ENCODE measurements at places on chromosomes 7 and 10.

GRCh38 chr7:4009211-4010060, 672.7 kb upstream of the FOXK1 start:
- DNase-seq, result no peak

- no peak for DNase-seq
These were observed 107.4 kb downstream of the GSAP start for GRCh38 chr7:77308792-77309191.

DNA sequence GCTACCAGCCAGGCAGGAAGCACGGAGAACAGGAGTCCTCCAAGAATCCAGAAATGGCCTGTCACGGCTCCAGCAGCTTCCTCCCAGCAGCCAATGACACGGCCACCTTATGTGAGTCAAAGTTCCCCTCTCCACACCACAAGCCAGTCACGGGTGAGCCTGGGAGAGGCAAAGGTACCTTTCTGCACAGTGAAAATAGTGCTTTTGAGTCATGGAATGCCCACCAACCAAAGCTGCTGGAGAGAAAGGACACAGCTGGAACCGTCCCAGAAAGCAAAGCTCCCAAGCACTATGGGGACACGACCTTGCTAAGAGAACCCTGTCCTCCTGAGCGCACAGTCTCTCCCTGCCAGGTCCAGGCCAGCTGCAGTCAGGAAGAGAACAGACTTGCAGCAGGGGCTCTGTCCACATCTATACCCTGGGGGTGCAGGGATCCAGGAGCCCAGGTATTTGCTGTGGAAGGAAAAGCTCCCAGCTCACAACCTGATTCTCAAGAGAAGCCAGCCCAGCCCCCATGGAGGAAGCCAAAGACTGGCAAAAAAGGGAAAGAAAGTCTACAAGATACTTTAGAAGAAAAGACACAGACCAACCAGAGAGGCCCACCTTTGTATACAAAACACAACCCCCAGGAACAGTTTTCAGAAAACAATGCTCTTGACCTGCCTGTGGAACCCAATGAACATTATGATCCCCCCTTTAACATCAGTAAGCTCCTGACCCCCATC, 24.4 kb downstream of the C10orf71 start:
- DNase-seq, result no peak

DNA sequence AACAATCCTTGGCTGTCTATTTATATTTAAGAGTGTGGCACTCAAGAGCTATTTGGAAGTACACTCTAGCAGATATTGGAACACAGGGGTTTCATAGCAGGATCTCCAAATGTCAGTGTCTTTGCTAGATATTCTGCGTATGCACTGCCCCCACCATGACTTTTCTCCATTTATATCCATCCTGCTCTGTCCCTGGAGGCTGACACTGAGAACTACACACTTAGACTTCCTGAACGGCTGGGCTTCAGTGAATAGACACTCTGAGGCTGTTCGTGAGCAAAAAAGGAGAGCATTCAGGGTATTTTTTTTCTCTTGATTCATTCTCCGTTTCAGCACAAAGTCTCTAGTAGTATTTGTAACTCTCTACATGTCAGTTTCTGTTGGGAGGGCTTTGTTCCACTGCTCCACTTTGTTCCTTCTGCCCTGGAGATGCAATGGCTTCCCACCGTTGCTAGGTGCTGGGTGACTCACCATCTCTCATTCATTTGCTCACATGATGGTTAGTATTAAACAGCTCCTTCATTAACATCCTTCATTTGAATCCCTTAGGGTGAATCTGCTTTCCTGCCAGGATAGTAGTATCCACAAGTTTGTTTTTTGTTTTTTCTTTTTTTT, 155.9 kb upstream of the SLC13A1 start:
- no peak for DNase-seq

DNA sequence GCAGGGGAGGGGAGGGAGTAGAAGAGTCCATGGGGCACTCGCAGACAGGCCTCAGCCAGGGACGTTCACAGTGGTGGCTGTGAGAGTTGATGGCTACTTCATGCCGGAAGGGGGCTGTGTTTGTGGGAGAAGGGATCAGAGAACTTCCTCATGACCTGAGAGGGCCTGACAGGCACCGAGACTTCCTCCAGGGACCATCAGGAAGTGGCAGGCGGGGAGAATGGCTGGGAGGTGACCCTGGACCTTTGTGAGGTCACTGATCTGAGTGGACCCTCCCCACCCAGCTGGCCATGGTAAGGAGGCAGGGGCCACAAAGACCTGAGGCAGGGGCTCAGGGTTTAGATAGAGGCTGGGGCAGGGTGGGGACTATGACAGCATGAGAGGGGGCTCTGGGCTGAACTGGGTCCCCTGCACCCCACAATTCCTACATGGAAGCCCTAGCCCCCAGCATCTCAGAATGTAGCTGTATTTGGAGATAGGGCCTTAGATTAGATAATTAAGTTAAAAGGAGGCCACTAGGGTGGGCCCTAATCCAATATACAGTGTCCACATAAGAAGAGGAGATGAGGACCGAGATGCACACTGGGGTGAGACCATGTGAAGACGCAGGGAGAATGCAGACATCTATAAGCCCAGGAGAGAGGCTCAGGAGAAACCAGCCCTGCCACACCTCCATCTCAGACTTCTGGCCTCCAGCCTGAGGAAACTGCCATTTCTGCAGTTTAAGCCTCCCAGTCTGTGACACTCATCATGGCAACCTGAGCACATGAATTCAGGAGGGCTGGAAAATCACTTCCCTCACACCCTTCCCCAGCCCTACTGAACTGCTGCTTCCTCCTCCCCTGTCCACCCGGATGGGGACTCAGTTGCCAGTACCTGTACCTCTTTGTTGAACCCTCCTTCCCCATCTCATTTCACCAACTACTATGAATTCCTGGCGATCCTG, 273.9 kb upstream of the ZNF32 start:
- no peak for DNase-seq

- DNase-seq, result no peak
These were observed 85.4 kb downstream of the CCNY start for GRCh38 chr10:35421553-35422178.

- no peak for DNase-seq
These were observed 350.9 kb downstream of the RNLS start for GRCh38 chr10:88232029-88232895.

DNA sequence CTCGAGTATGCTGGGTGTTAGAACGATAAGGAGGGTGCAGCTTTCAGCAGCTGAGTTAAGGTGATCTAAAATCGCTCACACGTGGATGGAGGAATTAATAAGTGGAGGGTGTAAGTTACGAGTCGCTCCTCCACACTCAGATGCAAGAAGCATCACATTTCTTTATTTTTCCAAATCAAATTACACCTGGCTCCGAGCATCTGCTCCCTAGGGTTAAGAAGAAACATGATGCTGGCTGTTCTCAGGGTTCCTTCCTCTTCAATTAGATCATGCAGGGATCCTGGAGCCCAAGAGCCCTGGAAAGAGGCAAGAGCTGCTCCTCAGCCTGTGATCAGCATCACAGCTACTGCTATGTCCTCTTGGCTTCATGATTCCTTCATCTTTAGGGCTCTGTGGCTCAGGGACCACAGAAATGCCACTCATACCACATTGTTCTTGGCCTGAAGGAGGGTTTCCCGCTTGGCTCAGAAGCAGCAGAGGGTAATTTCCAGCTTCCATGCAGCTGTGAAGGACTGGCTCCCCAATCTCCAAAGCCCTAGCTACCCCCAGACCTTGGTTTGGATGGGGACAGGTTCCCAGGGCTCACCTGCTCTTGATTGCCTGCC, 235.9 kb upstream of the ZNF32 start:
- DNase-seq, result no peak

GRCh38 chr10:60175441-60175971, 214.2 kb downstream of the ANK3 start:
- DNase-seq, result no peak

DNA sequence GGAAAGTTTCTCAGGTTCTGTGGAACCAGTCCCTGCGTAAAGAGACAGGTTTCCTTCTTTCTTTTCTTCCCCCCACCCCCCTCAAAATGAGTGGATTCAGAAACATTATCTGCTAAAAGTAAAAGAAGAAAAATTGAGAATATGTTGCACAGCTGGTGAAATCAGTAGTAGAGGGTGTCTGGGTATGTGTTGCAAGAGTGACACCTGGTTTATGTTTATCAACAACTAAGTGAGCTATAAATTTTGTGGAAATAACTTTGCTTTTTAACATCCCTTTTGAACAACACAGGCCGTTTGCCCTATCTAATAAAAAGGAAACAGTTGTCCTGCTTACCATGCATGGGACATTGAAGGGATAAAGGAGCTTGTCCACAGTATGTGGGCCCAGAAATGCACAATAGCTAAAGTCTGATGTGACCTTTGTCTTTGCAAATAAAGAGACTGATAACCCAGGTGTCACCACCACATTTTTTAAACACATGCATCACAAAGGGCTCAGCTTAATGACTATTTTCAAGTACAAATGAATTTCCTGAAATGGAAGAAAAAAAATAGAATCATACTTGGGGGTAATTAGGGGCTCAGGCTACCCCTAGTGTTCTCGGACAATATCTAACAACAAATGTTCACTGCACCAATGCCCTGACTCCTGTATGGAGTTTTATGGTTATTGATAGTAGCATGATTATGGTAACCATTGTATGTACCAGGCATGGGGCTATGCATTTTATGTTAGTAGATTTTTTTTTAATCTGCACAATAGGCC, 221.7 kb upstream of the TCF7L2 start:
- no peak for DNase-seq

GRCh38 chr10:114925587-114926586, 12.1 kb upstream of the TRUB1 start:
- DNase-seq, result no peak

DNA sequence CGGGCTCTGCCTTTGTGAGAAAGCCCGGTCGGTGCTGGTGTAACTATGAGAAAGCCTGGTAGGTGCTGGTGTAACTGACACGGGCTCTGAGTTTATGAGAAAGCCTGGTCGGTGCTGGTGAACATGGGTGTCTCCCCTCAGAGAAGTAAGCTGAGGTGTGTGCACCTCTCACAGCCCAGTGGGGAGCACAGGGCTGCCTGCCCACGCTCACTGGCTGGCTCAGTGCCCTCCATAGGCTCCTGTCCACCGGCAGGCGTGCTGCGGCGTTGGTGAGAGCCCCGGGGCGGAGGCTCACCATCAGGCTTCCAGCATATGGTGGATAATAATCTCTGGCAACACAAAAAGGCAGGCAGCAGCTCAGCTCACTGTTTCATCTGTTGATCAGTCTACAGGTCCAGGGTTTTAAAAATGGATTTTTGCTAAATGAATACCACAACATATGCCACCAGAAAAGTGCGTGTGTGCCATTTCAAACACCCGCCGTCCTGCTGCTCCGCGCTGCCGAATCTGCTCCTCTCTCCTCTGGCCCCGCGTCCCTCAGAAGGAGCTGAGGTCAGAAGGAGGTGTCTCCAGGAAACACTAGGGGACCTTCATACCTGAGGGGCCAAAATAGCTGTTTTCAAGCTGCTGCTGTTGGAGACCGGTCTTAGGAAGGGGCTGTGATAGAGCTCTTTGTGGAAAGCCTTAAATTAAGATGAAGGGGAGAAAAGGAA, 365.7 kb downstream of the DNAJB6 start:
- DNase-seq, result peak; percentile 23

GRCh38 chr10:100825325-100825875, 80.0 kb downstream of the PAX2 start:
- DNase-seq, result no peak

DNA sequence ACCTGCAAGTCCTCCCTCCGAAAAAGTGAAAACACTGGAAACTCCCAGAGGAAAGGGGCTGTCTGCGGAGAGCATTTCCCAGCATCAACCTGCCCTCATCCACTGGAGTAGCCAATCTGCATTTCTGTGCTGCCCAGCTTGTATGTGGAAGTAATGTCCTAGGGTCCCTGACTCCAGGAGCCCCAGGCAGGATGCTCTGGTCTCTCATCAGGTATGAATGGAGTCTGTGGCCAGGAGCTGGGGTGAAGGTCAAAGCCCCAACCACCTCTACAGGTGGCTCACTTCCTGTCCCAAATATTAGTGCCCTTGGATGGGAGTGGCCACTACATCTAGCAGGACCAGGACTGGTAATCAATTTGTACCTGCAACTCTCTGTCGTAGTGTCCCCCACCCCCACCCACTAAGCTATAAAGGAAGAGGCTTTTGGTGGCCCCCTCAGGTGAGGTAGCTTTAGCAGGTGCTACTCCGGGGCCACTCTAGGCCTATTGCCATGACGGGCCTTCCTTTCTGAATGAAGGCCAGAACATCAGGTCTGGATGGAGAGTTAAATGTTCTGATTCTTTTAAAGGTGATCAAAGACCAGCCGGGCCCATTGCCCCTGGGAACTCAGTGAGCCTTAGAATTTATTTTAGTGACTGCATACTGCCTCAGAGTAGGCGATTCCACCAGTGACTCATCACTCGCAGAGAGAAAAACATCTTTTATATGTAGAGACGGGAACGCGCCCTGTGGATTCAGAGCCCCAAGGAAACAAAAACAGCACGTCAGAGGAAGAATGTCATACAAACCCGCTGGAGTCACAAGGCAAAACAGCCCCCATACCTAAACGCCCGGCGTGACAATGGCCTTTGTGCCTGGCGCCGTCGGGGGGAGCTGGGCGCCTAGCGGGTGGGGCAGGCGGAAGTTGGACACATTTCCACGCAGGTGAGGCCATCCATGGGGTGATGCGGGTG, 13.0 kb downstream of the EN2 start:
- DNase-seq, result no peak

- no peak for DNase-seq
These were observed 11.3 kb upstream of the TSPAN15 start for GRCh38 chr10:69439813-69440506.

DNA sequence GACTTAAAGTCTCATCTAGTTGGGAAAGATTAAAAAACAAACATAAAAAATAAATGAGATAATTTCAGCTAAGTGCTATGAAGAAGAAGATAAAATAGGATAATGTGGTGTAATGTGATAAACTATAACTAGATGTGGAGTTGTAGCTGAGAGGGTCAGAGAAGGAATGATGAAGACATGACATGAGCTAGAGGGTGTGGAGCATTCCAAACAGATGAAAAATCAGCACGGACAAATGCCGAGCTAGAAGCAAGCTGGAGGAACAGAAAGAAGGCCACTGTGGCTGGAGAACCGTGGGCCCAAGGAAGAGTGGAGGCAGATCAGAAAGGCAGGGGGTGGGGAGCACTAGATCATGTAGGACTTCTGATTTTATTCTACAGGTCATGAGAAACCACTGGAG, 70.6 kb downstream of the CDK6 start:
- no peak for DNase-seq

All from activated CD4-positive, CD25-positive, alpha-beta regulatory T cell treated with anti-CD3 and anti-CD28 coated beads, Interleukin-2, amount 50 U/mL, for 72 hours (primary cell).